ENCODE measurements at places on chromosomes 11 and 22.

DNA sequence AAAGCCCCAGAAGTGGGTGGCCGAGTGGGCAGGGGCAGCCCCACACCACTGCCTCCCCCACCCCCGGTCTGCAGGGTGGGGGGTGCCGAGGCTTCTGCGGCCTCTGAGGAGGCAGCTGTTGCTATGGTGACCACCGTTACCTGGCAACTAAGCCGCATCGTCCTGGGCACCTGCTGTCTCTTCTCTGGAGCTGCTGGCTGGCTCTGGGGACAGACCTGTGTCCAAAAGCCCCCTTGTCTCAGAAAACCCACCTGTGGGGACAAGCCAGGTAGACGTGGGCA is 79.9 kb upstream of the PRR5 start:
- DNase-seq, result no peak

GRCh38 chr11:133518702-133519264 is 13.5 kb downstream of the OPCML start:
- no peak for DNase-seq

GRCh38 chr22:46047841-46048595 is 71.1 kb upstream of the WNT7B start:
- peak; percentile 73 for DNase-seq

GRCh38 chr11:35041070-35041554 is 97.9 kb upstream of the CD44 start:
- DNase-seq, result no peak

DNA sequence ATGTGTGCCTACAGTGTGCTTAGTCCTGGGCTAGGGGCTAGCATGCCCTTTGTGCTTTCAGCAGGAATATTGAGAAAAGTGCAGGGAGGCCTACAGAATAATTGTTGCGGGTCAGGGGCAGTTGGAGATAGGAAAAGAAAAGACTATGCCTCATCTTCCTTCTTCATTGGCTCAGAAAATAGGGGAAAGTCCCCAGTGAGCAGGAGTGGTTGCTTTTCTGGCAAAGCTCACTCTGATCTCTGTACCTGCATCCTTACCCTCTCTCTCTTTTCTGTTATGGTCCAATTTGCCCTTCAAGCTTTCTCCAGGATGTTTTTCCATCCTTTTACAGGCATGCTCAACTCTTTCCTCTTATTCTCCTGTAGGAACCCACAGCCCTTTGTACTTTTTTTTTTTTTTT is 29.5 kb upstream of the RRM1 start:
- DNase-seq, result no peak

- no peak for DNase-seq
Measured at GRCh38 chr11:117481885-117482284, 154.2 kb downstream of the CEP164 start.

DNA sequence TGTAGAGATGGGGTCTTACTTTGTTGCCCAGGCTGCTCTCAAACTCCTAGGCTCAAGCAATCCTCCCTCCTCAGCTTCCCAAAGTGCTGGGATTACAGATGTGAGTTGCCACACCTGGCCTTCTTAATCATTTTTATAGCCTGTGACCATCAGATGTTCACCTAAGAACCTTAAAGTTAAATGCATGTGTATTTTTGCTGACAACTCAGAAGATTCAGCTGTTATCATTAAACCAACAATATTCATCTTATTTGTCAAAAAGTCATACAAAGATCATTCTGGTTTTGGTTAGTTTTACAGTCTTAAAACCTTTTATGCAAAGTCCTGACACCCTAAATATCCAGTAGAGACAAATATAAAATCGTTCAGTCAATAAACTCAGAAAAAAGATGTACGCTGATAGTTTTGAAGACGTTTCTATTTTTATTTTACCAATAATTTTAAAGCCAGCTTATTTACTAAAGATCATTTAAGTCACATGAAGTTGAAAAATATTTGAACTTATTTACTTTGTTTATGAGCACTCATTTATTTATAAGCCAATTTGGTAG is 22.2 kb downstream of the CLDN5 start:
- DNase-seq, result no peak

DNA sequence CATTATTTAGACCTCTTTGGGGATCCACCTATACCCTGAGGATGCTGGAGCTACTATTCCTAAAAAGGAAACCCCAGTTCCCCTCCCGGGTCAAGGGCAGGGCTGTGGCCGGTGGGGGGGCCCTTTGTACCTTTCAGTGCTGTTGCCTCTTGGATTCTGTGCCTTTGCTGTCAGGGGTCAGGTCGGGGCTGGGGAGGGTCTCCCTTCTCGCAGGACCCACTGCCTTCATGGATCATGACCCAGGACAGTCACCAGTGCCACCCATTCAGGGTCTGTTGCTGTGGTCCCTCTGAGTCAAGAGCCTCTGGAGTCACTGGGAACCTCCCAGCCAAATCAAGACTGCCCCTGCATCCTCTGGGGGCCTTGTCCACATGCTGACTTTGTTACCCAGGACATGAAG is 78.1 kb upstream of the CCND1 start:
- DNase-seq, result no peak

DNA sequence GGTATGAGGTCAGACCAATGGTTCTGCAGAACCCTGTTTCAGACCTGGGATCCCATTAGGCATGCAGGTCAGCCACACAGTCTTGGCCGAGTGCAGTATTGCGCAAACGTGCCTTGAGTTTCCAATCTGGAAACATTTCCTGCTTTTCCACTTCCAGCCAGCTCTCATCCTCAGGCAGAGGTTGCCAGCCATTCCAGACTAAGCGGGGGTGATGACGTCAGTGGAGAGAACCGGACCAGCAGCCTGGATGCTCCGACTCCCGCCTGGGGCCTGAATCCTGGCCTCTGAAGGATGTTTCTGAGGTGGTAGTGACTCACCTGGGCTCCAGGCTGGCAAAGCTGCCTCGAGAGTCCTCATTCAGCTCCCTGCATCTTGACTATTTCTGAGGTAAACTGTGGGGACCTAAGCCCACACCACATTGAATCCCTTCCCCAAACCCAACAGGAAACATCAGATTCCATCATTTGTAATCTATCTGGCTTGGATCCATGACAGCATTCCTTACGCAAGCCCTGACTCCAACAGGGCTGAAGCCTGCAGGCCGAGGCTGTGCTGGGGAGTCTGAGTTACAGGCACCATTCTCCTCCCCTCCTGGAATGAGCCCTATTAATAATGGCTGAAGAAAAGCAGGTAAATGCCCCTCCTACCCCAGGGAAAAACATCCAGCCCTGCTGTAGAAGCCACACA is 83.0 kb downstream of the ABTB2 start:
- DNase-seq, result no peak

GRCh38 chr22:17824457-17824856 is 50.2 kb upstream of the BID start:
- DNase-seq, result no peak

DNA sequence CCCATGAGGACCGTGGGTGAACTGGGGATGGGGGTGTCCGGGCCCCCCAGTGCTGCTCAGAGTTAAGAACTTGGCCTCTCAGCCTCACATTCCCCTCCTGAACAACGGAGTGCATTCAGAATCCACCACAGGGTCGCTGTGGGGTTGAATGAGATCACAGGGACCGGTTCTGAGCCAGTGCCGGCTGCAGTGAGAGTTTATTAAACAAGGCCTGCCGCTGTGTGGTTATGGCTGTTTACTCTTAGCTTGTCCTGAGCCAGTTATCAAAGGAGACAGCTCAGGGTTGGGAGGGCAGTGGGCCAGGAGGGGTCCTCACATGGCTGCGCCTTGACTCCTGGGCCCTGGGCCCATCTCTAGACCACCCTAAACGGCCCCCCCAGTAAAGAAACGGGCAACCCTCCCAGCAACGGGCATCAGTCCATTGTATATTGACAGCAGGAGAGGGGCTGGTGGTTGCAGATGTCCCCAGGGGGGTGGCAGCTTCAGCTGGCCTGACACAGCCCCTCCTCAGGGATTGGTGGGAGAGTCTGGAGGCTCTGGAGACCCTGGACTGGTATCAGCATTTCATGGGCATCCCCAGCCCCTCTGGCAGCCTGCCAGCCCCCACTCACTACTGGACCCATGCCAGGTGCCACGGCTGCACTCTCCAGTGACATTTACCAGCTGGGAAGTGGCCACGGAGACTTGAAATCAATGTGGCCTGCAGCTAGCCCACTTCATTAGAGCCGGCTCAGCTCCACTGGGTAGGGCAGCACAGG is 15.1 kb upstream of the CABP7 start:
- DNase-seq, result no peak

- no peak for DNase-seq
Measured at GRCh38 chr11:18490736-18491485, 35.3 kb downstream of the LDHAL6A start.

- no peak for DNase-seq
Measured at GRCh38 chr22:44057401-44057987, 33.4 kb downstream of the PARVB start.

DNA sequence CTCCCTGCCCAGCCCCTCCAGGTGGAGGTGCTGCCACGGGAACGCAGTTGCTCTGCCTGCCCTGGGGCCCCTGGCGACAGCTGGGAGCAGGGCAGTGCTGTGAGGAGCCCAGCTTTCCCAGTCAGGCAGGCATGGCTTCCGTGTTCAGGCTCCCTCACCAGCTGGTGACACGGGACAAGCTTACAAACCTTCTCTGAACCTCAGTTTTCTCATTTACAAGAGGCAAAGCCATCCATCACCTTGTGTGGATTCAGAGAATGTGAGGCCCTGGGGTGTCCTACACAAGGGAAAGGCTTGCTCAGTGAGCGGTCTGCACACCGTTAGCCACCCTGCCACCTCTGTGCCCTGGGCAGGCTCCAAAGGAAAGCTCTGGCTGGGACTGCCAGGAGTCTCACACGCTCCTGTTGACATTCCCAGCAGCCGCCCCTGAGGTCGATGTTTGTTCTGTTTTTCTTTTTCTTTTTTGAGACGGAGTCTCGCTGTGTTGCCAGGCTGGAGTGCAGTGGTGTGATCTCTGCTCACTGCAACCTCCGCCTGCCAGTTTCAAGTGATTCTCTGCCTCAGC is 23.5 kb downstream of the SUN2 start:
- DNase-seq, result no peak

DNA sequence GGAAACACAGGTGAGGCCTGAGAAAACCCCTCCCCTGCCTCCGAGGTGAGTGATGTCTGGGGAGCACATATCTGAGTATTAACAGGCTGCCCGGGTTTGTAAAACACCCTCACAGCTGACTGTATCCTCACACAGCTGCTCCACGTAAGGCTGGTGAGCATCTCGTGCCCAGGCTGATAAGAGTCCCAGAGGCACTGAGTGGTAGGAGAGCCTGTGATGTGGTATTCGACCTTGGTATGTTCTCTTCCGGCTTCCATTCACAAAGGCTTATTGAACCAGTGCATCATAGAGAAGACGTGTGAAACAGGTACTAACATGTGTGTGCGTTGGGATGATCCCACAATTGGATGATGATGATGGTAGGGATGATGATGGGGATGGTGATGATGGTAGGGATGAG is 71.7 kb downstream of the RASSF10 start:
- no peak for DNase-seq

DNA sequence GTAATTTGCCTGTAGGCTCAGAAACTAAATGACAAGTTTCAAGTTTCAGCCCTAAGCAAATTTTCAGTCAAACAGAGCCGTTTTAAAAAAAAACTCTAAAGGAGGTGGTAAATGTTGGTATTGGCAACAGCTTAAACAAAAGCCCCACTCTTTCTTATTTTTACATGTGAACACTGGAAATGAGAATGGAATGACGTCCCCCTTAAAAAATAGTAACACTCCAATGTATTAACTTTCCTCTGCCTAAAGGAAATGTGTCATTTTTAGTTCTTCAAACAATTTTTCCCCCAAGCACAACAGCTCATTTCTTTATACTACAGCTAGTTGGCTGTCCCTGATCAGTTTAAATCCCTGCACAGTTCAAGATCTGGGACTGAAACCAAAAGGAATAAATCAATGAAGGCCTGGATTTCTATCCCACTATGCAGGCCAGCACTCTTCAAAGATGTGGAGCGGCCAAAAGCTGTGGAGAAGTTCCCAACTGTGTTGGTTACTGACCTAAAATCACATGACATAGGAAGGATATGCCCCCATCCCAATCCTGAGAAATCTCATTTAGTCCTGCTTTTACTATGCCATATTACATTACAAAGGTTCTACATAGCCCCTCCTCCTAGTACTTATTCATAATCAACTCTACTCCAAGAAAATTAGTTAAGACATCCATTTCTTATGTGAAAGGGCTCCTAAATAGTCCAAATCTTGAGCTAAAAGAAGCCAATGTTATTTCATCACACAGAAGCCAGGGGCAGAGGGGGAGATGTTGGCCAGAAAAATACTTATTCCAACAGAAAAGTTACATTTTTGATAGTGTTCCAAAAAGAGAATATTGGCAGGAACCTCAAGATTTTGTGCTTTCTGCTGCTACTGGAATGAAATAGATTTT is 95.9 kb downstream of the CADM1 start:
- no peak for DNase-seq

DNA sequence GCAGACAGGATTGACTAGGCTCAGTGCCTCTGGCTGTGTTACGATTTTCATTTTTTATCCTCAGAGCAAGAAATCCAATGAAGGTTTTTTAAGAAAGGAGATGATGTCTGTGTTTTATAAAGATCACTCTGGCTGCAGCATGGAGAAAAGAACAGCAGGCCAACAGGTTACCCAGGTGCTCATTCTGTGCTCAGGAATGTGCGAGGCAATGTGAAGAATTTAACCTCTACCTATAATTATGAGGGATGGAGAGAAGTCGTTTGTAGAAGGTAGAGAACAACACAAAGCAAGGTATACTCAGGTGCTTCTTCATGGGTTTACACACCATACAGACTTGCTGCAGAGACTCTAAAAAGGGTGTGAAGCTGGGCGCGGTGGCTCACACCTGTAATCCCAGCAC is 10.0 kb upstream of the RTCB start:
- DNase-seq, result no peak

- no peak for DNase-seq
Measured at GRCh38 chr22:22981670-22982571, 88.4 kb upstream of the GNAZ start.

DNA sequence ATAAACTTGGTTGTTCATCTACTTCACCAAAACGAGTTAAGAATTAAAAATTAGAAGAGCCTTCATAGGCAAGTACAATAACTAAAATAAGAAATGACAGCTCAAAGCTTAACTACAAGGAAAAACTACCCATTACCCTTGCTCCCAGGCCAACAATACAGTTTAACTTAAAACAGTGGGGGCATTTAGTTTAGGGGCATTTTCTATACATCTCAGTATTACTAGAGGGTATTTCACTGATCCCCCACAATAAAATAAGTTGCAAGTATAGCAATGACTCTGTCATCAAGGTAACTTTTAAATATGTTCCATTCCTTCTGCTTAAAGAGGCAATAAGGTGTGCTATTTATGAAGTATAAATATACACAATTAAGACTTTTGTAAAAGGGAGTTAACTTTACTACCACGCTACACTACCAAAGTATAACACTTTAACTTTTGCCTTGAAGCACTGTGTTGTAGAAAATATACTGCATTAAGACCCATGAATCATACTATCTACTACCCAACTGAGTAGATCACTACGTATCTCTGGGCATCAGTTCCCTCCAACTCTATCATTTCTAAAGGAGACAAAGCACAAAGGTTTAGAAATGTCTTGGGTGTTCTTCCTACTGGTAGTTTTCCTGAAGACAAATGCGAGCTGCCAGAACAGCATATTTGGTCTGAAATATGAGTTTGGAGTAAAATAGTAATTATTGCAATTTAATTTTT is 29.8 kb downstream of the CHORDC1 start:
- DNase-seq, result no peak

- no peak for DNase-seq
Measured at GRCh38 chr11:60951606-60951903, 421 bp downstream of the SLC15A3 start.

Data from inflammatory macrophage (primary cell).